ENCODE measurements at places on chromosomes 12 and 14.

- DNase-seq = no peak
Measured at GRCh38 chr12:107102294-107102693, 8.9 kb upstream of the CRY1 start.

DNA sequence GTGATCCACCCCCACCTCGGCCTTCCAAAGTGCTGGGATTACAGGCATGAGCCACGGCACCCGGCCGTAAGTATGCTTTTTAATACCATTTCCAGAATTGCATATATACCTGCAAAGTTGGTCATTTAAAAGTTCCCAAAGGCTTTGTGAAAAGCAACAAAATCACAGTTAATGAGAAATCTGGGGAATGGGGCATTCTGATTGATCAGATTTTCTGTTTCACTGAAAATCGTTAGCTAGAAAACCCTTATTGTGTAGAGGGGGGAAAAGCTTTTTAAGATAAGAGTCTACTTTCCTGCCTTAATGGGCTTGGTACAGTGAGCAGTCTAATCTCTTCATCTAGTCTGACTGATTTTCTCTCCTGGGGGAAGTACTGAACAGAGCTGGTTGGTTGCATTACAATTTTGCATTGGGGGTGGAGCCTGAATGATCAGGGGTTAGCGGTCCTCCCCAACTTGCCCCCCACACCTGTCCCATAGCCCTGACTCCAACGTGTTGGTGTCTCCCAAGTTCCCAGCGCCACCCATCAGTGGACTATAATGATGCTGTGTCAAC lies 23.8 kb downstream of the IL31 start:
- DNase-seq = no peak

DNA sequence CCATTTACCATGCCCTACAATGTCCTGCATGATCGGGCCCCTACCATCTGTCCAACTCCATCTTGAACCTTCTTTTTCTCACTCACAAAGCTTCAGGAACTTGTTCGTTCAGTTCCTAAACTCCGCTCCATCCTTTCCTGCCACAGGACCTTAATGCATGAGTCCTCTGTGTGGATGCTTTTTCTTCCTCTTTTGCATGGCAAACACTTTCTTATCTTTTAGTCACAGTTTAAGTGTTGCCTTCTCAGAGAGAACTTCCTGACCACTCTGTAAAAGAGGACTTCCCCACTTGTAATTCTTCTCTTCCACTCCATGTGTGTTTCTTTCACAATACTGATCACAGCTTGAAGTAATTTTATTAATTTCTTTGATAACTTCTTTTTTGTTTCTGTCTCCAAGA lies 54.4 kb upstream of the ETV6 start:
- DNase-seq = no peak

- no peak for DNase-seq
Measured at GRCh38 chr14:32865827-32866376, 72.8 kb upstream of the NPAS3 start.

GRCh38 chr12:128325646-128326045 lies 58.7 kb downstream of the TMEM132C start:
- DNase-seq = no peak

- no peak for DNase-seq
Measured at GRCh38 chr14:62934439-62934838, 110.8 kb downstream of the KCNH5 start.

- DNase-seq = no peak
Measured at GRCh38 chr12:57343703-57344378, 87.0 kb downstream of the R3HDM2 start.

DNA sequence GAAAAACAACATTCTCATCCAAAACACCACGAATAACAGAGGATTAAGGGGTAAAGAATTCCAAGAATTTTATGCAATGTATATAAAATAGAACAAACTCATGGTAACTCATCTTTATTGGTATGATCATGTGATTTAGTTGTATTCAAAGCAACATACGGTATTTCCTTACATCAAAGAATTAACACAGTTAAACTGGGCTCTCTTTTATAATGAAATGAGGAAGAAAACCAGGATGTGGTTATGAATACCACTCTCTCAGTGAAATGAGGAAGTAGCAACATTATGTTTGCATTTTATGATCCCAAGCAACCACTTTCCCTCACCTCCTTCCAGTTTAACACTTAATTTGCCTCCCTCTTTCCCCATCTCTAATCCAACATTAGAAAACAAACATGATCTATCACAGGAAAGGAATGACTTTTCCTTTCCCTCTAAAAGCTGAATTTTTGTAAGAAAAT lies 22.9 kb downstream of the SPTLC2 start:
- DNase-seq = peak; percentile 89

DNA sequence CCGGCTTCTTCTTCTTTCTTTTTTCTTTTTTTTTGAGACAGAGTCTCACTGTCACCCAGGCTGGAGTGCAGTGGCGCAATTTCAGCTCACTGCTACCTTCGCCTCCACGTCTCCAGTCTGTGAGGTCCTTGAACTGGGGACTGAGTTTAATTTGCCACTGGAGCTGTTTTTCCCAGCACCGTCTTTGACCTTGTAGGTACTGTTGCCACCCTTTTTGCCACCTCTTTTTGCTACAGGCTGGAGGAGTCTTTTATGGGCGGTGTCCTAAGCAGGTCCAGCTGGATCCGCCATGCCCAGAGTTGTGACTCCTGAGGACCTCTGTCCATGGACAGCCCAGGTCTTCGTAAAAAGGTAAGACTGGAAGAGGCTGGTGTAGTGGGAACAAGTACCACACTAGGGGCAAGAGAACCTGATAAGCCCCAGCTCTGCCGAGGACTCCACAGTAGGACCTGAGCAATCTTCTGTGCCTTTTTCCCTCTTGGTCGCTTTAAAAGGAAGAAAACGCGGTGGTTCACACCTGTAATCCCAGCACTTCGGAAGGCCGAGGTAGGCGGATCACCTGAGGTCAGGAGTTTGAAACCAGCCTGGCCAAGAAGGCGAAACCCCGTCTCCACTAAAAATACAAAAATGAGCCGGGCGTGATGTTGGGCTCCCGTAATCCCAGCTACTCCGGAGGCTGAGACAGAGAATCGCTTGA lies 946 bp downstream of the RNU4-2 start:
- no peak for DNase-seq

DNA sequence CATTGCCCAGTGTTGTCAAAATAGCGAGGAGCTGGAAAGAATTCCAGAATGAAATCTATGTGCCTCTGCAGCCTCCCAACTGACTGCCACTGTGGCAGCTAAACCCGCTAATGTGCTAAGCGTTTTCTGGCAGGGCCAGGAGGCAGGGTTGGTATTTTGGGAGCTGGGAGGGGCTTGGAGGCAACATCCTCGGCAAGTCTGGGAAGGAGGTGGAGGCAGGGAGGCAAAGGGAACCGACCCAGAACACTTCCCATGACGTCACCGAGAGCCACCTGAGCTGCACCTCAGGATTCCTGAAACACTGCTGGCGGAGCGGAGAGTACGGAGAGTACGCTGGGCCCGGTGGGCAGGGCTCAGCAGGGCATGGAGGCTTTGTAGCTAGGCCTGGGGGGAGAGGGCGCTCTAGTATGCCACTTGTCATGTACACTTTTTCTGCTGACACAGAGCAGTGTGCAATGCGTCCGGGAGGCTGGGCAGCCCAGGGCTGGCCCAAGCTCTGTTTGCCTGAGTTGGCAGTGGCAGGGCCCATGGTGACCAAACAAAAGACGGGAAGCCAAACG lies 81.5 kb downstream of the DPF3 start:
- no peak for DNase-seq

GRCh38 chr14:67944605-67945004 lies 125.0 kb downstream of the RAD51B start:
- DNase-seq = no peak

- DNase-seq = no peak
Measured at GRCh38 chr14:99791476-99792209, 1.6 kb upstream of the EML1 start.

- DNase-seq = no peak
Measured at GRCh38 chr14:67468378-67468730, 20.2 kb downstream of the TMEM229B start.

DNA sequence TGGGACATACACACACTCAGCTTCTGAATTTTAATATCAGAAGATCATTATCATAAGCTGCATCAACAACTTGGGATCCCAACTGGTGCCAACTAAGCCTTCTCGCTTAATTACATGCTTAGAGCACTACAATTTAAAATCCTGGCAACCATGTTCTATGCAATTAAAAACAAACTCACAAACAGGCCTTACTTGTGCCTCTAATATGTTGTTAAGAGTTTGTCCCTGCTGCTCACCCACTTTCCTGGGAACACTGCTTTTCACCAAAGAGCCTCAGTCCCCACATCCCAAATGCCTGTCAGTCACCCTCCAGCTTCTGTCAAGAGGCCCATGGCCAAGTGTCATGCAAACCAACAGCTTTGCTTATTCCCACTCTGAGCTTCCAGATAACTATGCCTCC lies 69.7 kb downstream of the TTC9 start:
- no peak for DNase-seq

DNA sequence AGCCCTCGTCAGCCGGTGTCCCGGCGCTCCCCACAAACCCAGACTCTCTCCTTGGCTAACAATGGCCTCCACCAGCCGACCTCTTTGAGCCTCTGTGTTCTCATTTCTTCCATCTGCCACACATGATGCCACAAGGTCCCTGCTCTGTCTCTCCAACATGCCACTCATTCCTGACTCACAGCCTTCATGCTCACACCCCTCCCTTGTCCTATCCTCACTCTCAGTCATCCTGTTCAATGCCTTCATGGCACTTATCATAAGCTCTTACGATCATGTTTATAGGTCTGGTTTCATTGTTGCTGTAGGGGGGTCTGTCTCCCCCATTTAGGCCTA lies 9.6 kb upstream of the SERPINA11 start:
- DNase-seq = no peak

- peak; percentile 29 for DNase-seq
Measured at GRCh38 chr12:124677552-124678356, 110.3 kb upstream of the NCOR2 start.

DNA sequence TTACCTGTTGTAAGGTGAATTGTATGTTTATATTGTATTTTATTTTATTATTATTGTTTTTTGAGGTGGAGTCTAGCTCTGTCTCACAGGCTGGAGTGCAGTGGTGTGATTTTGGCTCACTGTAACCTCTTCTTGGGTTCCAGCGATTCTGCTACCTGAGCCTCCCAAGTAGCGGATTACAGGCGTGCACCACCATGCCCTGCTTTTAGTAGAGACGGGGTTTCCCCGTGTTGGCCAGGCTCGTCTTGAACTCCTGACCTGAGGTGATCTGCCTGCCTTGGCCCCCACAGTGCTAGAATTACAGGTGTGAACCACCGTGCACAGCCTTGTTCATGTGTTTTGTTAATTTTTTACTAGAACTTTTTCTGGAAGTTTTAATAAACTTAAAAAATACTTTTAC lies 3.8 kb downstream of the ATF7IP start:
- DNase-seq = no peak

- no peak for DNase-seq
Measured at GRCh38 chr14:77485901-77486678, 12.5 kb downstream of the ISM2 start.

DNA sequence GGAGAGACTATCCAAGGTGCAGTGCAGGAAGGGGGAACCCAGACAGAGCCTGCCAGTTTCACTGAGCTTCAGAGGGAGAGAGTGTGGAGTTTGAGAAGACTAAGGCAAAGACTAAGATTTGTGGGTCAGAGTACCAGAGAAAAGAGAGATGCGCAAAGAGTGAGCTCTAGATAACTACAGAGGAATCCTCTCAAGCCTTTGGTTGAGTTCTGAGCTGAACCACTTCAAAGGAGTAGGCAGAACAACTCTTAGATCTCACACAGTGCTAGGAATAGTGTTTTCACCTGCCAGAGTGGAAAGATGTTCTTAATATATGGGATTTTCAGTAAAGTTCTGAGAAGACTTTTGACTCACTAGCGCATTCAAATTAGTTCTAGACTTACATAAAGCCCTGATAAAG lies 10.7 kb upstream of the M6PR start:
- DNase-seq = no peak

GRCh38 chr14:74620497-74620921 lies 8.5 kb upstream of the LTBP2 start:
- DNase-seq = no peak

DNA sequence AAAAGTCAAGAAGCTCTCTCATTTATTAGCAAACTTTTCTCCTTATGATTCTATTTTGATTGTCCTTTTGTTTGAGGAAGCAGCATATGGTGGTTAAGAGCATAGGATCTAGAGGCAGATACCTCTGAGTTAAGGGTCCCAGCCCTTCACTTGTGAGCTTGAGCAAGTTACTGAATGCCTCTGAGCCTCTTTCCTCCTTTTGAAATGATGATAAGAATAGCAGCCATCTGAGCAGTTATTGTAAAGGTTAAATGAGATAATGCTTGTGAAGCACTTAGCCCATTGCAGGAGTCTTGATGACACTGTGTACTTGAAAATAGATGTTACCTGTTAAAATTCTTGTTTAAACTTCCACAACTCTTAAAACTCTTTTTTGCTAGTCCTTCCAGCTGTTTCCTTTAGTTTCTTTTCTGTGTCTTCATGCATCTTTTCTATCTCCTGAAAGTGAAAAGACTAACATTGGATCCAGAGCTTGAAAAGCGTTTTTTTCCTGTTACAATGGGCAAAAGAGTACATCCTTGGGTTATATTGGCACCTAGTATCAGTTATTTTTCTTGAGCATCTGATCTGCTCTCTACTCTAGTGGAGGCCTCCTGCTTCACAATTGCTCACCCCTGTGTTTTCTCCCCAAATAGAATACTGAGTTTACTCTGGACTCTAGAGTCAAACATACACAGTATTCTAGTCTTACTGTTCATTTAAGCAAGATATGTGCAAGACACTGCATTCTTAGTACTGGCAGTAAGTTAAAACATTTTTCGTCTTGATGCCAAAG lies 3.1 kb downstream of the HIF1A start:
- peak; percentile 58 for DNase-seq

DNA sequence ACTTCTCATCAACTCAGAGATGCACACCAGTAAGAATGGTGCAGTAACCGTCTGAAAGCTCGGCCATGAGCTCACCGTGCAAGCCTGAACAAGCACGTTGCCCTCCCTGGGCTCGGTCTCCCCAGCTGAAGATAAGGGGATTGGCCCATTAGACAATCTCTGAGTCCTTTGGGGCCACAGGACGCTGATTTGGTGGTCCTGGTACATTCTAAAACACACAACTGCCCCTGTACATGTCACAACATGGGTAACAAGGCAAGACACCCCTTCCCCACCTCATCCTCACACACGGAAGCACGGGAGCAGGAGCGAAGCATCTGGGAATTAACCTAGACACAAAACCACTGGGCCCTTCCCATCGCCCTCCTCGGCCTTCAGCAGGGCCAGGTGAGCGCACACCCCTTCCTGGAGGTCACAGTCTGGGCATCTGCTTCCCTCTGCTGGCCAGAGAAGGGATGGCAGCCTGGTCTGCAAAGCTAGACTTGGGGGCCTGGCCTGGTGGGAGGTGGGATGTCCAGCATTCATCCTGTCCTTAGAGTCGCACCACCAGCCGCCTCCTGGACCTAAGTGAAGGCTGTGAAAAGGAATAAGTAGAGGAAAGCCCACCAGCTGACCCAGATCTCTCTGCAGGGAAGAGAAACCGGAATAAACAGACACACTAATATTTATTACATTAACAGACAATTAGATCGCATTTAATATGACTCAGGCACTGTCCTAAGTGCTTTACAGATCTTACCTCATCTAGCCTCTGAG lies 18.9 kb upstream of the SMUG1 start:
- peak; percentile 84 for DNase-seq

Data from OCI-LY7 (cell line).